ENCODE measurements at places on chromosomes 4 and X.

DNA sequence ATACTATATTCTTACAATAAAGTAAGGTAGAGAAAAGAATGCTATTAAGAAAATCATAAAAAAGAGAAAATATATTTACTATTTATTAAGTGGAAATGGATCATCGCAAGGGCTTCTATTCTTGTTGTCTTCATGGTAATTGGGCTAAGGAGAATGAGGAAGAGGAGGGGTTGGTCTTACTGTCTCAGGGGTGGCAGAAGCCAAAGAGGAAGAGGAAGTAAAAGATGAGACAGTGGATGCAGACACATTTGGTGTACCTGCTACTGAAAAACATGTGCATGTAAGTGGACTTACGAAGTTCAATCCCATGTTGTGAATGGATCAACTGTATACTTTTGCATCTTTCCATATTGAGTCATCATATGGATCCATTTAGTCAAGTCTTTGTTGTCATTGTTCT, 1502.1 kb upstream of the ADGRL3 start:
- no peak for DNase-seq

DNA sequence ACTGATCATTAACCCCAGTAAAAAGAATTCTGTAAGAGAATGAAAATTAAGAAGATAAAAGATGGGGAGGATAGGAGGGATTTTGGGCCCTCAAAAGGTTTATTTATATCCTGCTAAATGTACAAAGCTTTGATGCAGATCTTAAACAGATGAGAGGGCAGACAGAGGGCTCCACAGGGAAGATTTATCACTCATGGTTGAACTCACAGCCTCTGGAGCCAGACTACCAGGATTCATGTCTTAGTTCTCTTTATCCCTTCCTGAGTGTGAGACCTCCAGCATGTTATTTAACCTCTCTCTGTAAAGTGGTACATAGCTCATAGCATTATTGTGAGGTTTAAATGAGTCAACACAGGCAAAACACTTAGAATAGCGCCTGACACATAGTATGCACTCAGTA, 74.4 kb downstream of the SOWAHB start:
- DNase-seq = no peak

DNA sequence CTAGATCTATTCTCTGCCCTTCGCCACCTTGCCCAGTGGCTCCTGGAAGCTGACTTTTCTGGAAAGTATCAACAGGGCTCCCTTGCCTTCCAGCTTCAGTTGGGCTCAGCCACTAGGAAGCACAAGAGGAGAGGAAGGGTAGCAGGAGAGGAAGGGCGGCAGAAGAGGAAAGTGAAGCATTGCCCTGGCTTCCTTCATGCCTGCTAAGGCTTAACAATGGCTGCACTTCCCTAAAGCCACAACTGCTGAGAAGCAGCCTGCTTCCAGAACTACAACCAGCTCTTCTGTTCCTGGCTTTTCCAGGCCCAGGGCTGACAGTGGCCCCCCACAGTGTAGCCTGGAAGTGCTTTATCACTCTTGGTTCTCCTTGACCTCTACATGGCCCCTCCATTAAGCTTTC, 29.1 kb upstream of the PGM2 start:
- no peak for DNase-seq

GRCh38 chr4:23957465-23957864, 67.6 kb upstream of the PPARGC1A start:
- DNase-seq = no peak

DNA sequence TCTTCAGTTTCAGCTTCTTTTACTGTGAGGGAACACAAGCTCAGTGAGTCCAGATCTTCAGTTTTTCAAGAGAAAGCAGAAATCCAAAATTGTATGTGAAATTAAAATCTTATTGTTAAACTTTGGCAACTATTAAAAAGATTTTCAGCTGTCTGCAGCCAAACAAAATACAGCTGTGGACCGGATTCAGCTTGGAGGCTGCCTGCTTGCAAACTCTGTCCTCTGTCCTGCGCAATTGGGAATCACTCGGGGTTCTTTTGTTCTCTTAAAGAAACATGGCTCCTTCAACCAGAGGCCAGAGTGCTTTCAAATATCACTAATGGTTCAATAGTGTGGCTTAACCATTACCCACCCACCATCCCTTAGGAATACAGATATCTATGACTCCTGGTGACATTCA, 201.2 kb downstream of the CHIC2 start:
- DNase-seq = no peak

GRCh38 chrX:43970528-43970927, 2.7 kb downstream of the NDP start:
- DNase-seq = no peak

DNA sequence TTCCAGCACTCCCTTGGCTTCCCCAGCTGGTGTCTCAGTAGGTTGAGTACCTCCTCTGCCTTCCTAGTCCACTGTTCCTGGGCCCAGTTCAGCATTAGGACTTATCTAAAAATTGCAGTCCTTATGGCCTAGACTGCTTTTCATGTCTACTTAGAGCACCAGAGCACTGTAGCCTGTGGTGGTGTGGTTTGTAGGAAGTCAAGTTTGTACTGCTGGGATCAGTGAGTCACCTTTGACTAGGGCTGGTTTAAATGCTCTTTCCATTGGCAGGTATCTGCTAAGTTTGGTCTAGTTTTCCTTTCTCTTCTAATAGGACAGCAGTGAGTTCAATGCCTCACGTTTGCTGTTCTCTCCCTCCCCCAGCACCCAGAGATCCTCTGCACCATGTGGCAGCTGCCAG, 233.6 kb upstream of the WDFY3 start:
- DNase-seq = no peak

- DNase-seq = no peak
These were observed 269.0 kb downstream of the ADGRA3 start for GRCh38 chr4:22246847-22247246.

DNA sequence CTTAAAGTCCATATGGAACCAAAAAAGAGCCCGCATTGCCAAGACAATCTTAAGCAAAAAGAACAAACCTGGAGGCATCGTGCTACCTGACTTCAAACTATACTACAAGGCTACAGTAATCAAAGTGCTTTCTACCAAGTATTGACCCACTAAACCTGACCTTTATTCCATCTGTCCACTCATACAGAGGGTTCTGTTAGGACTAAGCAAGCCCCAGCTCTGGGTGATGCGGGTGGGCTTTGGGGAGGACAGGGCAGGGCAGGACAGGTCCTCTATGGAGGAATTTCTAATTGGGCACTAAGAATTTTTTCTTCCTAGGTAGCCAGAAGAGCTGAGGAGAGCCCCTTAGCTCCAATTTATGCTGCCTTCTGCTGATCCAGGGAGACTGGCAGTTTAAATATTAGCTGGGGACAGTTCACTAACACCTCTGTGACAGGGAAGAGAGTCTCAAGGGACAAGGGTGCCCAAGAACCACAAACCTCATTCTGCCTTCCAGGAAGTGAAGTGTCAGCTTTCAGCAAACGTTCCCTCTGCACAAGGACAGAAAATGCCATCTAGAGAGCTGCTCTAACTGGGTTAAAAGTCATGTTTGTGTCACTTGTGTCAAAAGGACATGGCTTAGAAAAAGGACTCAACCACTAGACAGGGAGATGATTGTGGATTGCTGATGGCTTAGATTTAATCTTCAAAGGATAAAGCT, 143.2 kb downstream of the KIT start:
- DNase-seq = no peak

- no peak for DNase-seq
These were observed 16.1 kb downstream of the MED14 start for GRCh38 chrX:40719218-40719617.

DNA sequence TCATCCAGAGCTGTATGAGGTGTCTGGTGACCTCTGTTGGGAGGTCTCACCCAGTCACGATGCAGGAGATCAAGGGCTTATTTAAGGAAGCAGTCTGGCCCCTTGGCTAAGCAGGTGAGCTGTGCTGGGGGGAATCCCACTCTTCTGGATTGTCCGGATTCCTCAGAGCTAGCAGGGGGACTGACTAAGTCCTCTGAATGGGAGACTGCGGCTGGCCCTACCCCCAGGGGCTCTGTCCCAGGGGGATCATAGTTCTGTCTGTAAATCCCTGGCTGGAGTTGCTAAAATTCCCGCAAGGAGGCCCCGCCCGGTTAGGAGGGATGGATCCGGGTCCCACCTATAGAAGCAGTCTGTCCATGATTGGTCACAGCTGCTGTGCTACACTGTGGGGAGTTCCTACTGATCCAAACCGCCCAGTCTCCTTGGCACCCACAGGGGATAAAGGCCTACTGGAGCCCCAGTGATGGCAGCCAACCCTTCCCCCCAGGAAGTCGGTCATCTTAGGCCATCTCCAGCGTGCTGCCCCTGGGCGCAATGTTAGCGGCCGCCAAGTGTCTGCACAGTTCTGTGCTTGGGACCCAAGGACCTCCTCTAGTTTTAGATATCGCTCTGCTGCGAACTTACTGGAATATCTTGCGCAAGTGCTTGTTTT, 118.2 kb upstream of the KLF8 start:
- no peak for DNase-seq

DNA sequence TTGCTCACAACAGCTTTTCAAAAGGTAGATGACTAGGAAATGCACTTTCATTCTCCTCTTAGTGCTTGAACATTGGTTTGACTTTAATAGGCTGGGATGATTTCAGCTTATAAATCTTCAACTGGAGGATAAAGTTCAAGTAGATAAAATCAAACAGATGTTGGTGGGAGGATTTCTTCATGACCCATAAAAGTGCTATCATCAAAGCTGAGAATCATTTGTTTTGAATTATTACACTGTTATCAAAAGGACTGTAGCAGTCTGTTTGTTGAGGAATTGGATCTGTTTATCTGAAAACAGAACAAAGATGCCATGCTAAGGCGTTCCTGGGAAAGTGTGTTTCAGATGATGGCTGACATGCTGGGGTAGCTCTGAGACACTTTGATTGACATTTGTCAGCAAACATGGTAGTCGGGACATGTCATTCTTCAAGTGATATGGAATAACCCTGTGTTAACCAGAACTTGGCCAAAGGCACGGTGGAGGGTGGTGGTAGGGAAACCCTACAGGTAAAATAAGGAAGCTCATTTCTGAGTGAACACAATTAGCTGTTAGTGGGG, 304.0 kb upstream of the PITX2 start:
- no peak for DNase-seq

DNA sequence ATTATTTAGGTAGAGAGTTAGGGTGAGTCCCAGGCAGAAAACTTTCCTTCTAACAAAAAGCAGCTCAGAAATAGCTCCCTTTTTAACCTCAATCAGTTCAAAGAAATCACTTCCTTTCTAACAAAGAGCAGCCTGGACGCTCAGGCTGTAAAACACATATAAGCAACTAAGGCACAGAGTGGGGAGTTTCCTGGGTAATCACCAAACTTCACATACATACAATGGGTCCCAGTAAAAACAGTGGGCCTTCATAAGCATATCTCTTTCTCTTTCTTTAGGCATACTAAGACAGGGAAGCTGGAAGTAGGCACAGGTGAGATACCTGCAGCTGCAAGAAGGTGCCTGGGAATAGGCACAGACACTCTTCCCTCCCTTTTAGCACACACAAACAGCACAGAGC, 4.9 kb upstream of the NAF1 start:
- DNase-seq = no peak

DNA sequence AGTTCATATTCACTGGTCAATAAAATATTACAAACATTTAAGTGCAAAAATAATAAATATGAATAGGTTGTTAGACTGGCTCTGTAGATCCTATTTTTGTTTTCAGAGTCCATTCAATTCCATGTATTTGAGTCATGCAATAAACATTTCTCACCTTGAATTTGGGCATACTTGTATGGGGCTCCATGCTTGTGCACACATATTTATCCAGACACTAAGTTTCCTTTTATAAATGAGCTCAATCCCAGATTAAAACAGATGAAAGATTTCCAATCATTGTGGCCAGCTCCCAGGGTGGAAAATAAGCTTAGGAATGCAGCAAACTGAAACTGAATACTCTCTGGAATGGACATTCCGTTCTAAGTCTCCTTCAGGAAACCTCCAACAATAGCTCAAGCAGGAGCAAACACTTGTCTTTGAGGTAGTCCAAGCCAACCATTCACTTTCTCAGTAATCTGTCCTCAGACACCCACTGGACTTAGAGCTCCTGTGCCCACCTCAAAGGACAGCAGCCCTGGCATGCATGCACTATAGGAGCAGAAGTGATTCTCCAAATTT, 16.4 kb downstream of the DMD start:
- no peak for DNase-seq

DNA sequence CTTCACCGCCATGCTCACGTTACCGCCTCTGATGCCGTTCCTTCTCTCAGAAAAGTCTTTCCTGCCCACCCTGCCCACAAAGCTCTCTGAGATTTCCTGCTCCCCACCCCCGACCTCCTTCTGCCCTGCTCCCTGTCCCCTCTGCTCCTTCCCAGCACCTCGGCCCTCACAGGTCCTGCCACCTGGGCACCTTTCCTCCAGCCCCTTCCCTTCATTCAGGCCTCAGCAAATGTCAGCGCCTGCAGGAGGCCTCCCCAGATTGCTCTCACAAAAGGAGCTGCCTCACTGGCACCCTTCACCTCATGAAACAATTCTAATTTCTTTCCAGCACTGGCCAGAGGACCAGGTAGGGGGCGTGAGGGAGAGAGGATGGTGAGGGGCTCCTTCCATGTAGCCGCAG, 33.6 kb upstream of the MXD4 start:
- no peak for DNase-seq

GRCh38 chr4:56764775-56765174, 56.7 kb downstream of the SPINK2 start:
- no peak for DNase-seq

DNA sequence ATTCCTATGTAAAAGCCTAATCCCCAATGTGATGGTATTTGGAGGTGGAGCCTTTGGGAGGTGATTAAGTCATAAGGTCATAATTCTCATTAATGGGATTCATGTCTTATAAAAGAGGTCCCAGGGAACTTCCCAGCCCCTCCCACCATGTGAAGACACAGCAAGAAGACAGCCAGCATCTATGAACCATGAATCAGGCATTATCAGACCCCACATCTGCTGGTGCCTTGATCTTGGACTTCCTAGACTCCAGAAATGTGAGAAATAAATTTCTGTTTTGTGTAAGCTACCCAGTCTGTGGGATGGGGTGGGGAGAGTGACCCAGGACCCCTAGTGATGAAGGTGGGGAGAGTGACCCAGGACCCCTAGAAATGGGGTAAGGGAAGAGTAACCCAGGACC, 6.1 kb upstream of the DAPP1 start:
- DNase-seq = no peak

DNA sequence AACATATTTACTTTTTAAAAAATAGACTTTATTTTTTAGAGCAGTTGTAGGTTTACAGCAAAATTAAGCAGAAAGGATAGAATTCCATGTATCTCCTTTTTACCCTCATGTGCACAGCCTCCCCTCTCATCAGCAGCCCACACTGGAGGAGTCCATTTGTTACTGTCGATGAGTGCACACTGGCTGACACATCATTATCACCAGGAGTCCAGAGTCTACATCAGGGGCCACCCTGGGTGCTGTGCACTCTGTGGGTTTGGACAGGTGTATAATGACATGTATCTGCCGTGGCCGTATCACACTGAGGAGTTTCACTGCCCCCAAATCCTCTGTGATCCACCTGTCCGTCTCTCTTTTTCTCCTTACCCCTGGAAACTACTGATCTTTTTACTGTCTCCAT, 26.3 kb downstream of the TBC1D14 start:
- DNase-seq = no peak

All from neural crest cell (in vitro differentiated cells).